ENCODE measurements at places on chromosomes 5 and 9. TPM values are rescaled to one million over a fixed set of nuclear protein-coding genes. Genes with fewer than 3 reads are reported as not detected.

The SYNPO gene
- total RNA-seq, result not detected

The WDR36 gene
- 77.1 TPM for total RNA-seq

The TICAM2 gene
- 0.08 TPM for total RNA-seq

The RMI1 gene
- 5.9 TPM for total RNA-seq

The OLFM1 gene
- 49.3 TPM for total RNA-seq

The NTNG2 gene
- total RNA-seq, result 0.37 TPM

The MZB1 gene
- not detected for total RNA-seq

The PFDN1 gene
- 68.3 TPM for total RNA-seq

The CARD6 gene
- 4.8 TPM for total RNA-seq

The UTP15 gene
- 50.3 TPM for total RNA-seq

The C8G gene
- 0.53 TPM for total RNA-seq

The ZDHHC21 gene
- 3.5 TPM for total RNA-seq

All from SK-MEL-5 (cell line).